Immature natural killer cell (primary cell): ENCODE measurements at places on chromosomes 2 and 18. TPM values are rescaled to one million over a fixed set of nuclear protein-coding genes. Genes with fewer than 3 reads are reported as not detected.

Gene HOXD3
- not detected for polyA plus RNA-seq

Gene UPP2
- not detected for polyA plus RNA-seq

Gene TFCP2L1
- 0.02 TPM for polyA plus RNA-seq

Gene NT5DC4
- 0.24 TPM for polyA plus RNA-seq

Gene TXNDC2
- polyA plus RNA-seq = not detected

Gene ANO7
- not detected for polyA plus RNA-seq

Gene REG3A
- not detected for polyA plus RNA-seq

Gene PROC
- polyA plus RNA-seq = 1.7 TPM

Gene HPCAL1
- polyA plus RNA-seq = 64.9 TPM

Gene DTNA
- not detected for polyA plus RNA-seq

Gene C2orf92
- polyA plus RNA-seq = not detected

Gene STARD6
- polyA plus RNA-seq = not detected

Gene TRPM8
- 0.42 TPM for polyA plus RNA-seq

Gene KCNK3
- polyA plus RNA-seq = not detected

Gene DNAH7
- not detected for polyA plus RNA-seq

Gene DNER
- not detected for polyA plus RNA-seq

Gene CD8B2
- not detected for polyA plus RNA-seq

Gene RAX
- polyA plus RNA-seq = not detected

Gene SRD5A2
- not detected for polyA plus RNA-seq

Gene PLCL1
- polyA plus RNA-seq = 0.51 TPM

Gene MARCO
- not detected for polyA plus RNA-seq

Gene VAMP8
- polyA plus RNA-seq = 457 TPM

Gene MYO5B
- polyA plus RNA-seq = 0.04 TPM

Gene SERPINB11
- polyA plus RNA-seq = not detected

Gene ST8SIA3
- not detected for polyA plus RNA-seq

Gene SCYGR8
- polyA plus RNA-seq = not detected

Gene TAF4B
- 1.1 TPM for polyA plus RNA-seq

Gene APLF
- not detected for polyA plus RNA-seq

Gene MPP4
- polyA plus RNA-seq = not detected

Gene FOXD4L1
- not detected for polyA plus RNA-seq

Gene ACTG2
- polyA plus RNA-seq = not detected

Gene CEBPZ
- 28.9 TPM for polyA plus RNA-seq

Gene ADRA2B
- polyA plus RNA-seq = not detected

Gene CCL20
- not detected for polyA plus RNA-seq

Gene CYP26B1
- polyA plus RNA-seq = not detected

Gene TRIM43
- polyA plus RNA-seq = not detected

Gene CTIF
- 1.2 TPM for polyA plus RNA-seq

Gene RTP5
- not detected for polyA plus RNA-seq

Gene THSD7B
- polyA plus RNA-seq = not detected

Gene NDUFV2
- 88.7 TPM for polyA plus RNA-seq

Gene CAPN14
- polyA plus RNA-seq = not detected

Gene C1QL2
- not detected for polyA plus RNA-seq

Gene SLC9A4
- polyA plus RNA-seq = not detected

Gene PTH2R
- not detected for polyA plus RNA-seq

Gene NGEF
- not detected for polyA plus RNA-seq

Gene PROKR1
- not detected for polyA plus RNA-seq

Gene GKN2
- not detected for polyA plus RNA-seq

Gene ANKRD29
- polyA plus RNA-seq = not detected

Gene PRSS56
- not detected for polyA plus RNA-seq

Gene TTC27
- 6.3 TPM for polyA plus RNA-seq

Gene BCL11A
- 0.14 TPM for polyA plus RNA-seq

Gene EIF5B
- 2.8 TPM for polyA plus RNA-seq

Gene CLEC4F
- not detected for polyA plus RNA-seq

Gene GAL3ST2
- not detected for polyA plus RNA-seq

Gene GPR17
- not detected for polyA plus RNA-seq

Gene SERPINB13
- not detected for polyA plus RNA-seq

Gene KCNG3
- not detected for polyA plus RNA-seq

Gene DAPL1
- polyA plus RNA-seq = not detected
